ENCODE measurements at places on chromosomes 16 and 17.

DNA sequence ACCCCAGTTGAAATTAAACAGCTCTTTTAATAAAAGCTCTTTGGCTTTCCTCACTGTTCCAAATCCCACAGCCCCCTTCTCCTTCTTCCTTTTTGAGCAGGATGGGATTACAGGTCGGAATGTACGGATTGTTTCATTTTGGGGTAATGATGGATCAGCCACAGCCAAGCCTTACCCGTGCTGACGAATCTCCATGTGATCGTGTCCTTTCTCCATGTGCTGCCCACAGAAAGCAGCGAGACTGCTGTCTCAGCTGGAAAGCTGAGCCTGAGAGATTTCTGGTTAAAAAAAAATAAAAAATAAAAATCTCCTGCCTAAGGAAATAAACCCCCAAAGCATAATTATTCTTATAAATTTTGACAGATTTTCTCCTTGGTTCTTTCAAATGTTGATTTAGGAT, 276.6 kb downstream of the CPPED1 start:
- no peak for DNase-seq

- no peak for DNase-seq
These were observed 361.6 kb downstream of the GRIN2A start for GRCh38 chr16:9820476-9821246.

DNA sequence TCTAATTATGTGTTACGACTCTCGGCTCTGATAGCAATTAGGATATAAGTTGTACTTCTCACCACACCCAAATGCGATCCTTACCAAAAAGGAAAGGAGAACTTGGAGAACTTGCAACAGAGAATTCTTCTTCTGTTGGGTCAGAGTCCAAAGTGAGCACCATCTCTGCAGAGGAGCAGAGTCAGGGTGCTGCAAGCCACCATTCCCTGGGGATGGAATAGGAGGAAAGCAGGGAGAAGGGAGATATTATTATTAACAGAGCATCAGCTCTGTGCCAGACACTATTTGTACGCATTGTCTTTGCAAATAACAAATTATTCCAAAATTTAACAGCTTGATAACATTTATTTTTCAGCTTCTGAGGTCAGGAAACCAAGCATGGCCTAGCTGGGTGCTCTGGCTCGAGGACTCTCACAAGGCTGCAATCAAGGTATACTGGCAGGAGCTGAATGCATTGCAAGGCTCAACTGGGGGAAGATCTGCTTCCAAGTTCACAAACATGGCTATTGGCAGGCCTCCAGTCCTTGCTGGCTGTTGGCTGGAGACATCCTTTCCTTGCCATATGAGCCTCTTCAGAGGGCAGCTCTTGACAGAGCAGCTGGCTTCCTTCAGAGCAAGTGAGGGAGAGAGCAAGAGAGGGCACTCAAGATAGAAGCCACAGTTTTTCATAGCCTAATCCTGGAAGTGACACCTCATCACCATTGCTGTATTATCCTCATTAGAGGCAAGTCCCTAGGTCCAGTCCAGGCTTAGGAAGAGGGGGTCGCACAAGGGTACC, 296.2 kb upstream of the CDH5 start:
- peak; percentile 92 for DNase-seq

DNA sequence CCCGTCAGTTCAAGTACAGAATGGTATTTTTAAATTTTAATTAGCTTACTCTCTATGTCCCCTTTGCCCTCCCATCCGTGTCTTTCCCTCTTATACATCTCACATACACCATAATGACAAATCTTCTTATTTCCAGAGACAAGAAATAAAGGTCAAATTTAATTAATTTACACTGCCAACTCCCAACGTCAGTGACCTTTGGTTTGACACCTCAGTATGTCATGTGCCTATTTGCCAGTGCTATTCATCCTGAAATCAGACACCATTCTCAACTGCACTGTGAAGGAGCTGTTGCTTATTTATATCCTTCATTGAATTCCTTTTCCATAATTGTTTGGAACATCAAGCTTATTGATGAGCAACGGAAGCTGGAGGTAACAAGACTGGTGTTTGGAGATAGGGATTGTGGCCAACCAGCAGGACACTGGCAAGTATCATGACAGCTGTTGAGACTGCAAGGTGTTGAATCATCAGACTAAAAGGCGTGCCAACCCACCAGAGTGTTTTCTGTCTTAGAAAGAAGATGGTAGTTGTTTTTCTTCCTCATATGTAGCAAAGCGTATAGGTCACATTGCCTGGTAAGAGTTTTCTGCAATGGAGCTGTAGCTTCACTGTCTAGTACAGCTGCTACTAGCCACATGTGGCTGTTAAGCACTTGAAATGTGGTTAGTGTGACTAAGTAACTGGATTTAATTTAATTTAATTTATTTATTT, 12.5 kb downstream of the CALCOCO2 start:
- DNase-seq = no peak

DNA sequence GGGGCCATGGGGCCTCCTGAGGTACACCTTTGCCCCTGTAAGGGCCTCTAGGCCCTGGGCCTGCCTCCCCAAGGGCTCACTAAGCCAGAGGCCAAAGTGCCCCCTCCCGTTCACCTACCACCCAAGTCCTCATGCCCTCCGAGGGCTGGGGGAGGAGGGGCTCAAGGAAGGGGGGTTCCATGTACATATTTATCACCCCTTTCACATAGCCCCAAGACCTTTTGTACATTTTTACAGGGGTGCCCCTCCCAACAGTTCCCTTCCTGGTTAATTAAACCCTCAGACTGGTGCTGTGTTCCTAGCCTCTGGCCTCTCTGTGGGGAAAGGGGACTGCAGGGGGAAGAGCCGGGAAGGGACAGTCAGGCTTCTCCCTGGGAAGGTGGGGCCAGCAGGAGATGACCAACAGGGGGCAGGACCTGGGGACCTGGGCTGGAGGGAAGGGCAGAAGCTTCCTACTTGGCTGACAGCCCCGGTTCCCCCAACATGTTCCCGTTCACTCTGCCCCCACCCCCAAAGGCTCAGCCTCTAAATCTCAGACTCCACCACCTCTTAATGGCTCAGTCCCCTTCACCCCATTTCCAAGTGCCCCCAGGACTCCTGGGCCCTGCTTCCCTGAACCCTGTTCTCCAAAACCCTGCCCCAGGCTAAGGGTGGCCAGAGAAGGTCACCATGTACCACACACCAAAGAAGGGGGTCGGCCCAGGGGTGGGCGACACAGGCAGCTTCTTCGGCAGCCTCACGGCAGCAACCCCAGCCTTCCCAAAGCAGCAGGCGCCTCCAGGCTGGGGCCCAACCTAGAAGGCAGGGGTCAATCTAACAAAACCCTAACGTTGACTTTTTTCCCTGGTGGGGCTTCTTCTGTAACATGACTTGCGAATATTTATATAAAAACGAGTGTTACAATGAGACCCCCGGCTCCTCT, 11.9 kb downstream of the FBRS start:
- no peak for DNase-seq

DNA sequence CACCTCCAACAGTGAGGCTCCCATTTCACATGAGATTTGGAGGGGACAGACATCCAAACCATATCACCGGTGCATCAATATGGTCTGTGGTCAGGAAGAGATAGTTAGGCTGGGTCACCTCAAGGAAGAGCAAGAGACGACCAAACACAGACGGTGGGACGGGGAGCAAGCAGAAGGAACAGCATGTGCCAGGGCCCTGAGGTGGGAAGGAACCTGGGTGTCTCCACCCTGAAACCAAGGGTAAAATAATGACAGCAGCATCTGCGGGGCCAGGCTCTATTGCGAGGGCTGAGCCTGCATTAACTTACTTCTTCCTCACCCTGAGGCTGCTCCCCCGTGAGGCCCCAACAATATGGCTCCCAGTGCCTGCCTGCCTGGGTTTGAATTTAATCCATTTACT, 8.9 kb upstream of the PRSS21 start:
- no peak for DNase-seq

DNA sequence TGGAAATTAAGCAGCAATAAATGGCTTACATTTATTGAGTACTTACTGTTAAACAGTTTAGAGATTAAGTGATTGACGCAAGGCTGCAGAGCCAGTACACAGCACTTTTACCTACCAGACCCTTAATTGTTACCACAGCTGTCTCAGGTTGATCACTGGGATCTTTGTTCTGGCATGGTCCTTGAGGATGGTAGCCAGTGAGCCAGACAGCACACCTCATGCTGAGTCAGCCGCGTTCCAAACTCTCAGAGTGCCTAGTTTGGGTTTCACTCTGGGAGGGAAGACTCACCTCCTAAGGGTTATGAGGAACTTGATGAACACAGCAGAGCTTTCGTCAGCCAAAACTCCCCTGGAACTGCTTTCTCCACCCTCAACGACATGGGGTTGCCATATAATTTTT, 20.4 kb downstream of the CDH3 start:
- no peak for DNase-seq

DNA sequence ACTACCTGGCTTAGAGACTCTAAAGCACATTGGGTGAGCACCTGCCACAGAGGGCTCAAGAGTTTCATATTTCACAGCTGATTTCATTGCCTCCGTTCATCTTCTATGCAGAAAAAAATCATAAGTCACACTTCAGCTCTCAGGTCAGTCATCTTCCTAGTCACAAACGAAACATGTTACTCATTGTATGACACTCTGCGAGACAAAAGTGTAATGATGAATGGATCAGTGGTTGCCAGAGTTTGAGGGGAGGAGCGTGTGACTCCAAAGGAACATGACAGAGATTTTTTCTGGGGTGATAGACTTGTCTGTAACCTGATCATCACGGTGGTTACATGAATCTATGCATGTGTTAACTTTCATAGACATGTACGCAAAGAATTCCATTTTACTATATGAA, 195.2 kb upstream of the CNTNAP4 start:
- DNase-seq = peak; percentile 4

- no peak for DNase-seq
These were observed 1028.1 kb upstream of the EEF2KMT start for GRCh38 chr16:6125483-6126259.

DNA sequence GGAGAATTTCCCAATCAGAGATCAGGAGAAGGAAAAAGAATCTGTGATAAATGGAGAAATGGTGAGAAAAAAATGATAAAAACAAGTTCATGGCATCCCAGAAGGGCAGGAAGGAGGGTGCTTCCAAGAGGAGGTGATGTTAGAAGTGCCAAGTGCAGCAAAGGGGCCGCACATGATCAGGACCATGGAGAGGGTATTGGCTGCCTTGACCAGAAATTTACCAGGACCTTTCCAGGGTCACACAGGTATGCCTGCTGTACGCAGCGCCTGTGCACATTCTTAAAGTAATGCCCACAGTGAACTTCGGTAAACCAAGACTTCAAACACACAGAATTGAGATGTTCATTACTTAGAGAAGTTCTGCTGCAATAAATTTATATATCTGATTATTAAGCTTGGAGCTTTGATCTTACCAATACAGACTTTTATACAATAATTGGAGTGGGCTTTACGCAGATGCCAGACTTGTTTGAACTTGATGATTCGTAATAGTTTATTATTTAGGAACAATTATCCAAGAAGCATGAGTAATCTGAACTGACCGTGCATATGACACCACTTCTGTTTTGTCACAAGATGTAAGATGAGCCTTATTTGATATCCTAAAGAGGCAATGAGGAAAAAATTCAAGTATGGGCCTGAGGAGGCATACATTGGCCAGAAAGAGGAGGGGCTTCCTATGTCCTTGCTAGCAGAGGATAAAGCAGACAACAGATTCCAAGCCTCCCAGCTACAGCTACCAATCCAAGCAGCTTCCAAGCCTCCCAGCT, 2.2 kb upstream of the KRT33A start:
- DNase-seq = no peak
